Hematopoietic multipotent progenitor cell treated with erythropoietin and hydrocortisone succinate and interleukin-3 and kit ligand, for 15 days (in vitro differentiated cells): ENCODE measurements at places on chromosomes 4 and X.

- no peak for DNase-seq
These were observed 31.3 kb downstream of the TLR10 start for GRCh38 chr4:38751341-38752010.

DNA sequence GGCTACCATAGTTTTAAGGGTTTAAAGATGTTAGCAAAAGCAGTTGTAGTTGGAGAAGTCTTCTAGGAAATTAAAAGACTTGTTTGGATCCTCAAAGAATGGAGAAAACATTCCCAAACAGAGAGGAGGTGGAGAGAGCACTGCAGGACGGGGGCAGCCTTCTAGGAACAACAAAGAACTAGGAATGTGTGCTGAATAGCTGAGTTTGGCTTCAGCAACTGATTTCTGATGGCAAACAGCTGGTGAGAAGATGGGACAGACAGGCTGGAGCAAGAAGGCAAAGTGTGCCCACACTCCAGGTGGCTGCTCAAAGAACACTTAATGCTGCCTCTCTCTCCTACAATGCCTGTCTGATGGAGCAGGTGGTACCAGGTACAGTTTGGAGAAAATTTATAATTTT lies 1331.1 kb downstream of the ADGRL3 start:
- no peak for DNase-seq

DNA sequence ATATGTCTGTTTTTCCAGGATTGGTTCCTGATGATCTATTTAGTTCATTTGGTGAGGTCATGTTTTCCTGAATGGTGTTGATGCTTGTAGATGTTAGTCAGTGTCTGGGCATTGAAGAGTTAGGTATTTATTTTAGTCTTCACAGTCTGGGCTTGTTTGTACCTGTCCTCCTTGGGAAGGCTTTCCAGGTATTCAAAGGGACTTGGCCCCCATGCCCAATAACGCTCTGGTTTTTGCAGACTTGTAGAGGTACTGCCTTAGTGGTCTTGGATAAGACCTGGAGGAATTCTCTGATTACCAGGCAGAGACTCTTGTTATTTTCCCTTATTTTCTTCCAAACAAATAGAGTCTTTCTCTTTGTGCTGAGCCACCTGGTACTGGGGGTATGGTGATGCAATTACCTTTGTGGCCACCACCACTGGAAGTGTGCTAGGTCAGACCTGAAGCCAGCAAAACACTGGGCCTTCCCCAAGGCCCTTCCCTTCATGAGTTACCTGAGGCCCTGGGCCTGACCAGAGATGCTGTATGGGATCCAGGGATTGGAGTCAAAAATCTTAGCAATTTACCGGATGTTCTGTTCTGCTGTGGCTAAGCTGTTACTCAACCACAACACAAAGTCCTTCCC lies 63.3 kb upstream of the RXFP1 start:
- DNase-seq, result no peak

DNA sequence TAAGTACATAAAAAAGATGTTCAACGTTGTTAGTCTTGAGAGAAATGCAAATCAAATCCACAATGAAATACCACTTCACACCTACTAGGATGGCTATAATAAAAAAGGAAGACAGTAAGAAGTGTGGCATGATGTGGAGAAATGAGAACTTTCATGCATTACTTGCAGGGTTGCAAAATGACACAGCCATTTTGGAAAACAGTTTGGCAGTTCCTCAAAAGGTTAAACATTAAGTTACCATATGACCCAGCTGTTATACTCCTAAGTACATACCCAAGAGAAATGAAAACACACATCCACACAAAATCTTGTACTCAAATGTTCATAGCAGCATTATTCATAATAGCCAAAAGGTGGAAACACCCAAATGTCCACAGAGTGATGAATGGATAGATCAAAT lies 25.8 kb upstream of the LIMCH1 start:
- DNase-seq, result no peak

GRCh38 chr4:118141240-118141639 lies 107.0 kb downstream of the NDST3 start:
- DNase-seq, result no peak

- no peak for DNase-seq
These were observed 819 bp downstream of the NSG1 start for GRCh38 chr4:4387531-4388310.

DNA sequence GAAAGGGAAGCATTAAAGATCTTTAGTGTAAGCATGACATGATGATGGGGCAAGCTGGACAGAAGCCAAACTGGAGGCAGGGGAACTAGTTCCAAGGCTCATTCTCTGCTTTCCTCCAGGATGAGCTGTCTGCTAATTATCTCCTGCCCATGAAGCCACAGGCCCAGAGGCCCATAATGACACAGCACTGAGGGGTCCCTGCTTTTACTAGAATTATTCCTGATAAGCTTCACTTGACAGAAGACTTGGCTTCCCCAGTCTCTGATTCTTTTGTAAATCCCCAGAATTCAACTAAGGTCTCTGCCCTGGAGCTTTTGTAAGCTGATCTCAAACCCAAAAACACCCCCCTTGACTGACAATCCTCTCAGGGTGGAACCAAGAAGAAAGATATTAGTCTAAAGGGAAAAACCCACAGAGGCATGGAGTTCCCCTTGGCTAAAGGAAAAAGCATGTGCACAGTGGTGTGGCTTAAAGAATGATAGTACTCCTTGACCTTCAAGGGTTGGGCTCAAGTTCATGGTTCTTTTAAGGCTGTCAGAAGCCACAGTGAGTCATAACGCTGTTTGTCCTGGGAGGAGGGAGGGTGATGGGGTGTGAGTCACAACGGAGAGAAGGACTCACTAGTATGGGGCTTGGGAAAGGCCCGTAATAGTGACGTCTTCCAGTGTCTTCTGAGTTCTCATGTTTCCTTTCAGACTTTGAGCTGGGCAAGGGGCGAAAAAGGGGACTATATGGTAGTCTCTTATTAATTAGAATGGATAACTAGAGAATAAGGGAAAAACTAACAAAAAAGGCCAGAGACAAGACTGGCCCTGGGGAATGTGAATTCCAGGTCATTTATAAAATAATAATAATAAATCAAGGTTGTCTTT lies 146.0 kb upstream of the CPEB2 start:
- DNase-seq, result no peak
